ENCODE measurements at places on chromosomes 12 and 14. TPM values are rescaled to one million over a fixed set of nuclear protein-coding genes. Genes with fewer than 3 reads are reported as not detected.

GRCh38 chr12:82515652-82516051 is 157.3 kb downstream of the METTL25 start:
- DNase-seq = no peak

GRIP1 gene
- 3.3 TPM for total RNA-seq

PCED1B gene
- total RNA-seq = 4.7 TPM

PTPRQ gene
- not detected for total RNA-seq

KRT80 gene
- total RNA-seq = 5.5 TPM

ASCL1 gene
- total RNA-seq = not detected

GRCh38 chr12:124556896-124557501 is 10.4 kb downstream of the NCOR2 start:
- no peak for DNase-seq

KRT77 gene
- total RNA-seq = not detected
